GDM1 (cell line): ENCODE measurements at places on chromosomes 6 and 20.

DNA sequence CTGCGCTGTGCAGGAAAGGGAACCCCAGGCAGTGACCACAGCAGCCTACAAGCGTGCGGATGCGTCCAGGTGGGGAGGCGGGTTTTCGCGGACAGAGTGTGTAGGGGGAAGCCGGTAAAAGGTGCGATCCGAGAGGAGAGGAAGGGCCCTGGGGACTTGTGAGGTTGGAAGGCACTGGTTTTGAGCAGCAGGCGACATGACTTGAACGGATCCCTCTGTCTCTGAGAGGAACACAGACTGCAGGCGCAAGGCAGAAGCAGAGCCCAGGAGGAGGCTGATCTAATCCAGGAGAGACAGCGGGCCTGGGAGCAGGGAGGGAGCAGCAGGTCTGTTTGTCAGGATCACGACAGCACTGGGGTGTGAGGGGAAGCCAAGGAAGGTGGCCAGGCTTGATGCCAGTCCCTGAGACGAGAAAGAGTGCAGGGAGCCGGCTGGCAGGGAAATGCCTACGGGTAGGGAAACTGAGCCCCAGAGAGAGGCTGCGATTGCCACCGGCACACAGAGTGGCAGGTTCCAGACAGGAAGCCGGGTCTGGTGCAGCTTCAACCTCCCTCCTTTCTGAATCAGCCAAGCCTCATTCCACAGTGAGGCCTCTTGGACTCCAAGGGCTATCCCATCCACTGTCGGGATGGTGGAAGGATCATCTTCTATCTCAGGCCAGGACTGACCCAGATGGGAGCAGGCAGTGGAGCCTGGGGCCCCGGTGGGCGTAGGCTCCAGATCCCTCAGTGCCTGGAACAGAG is 57.1 kb downstream of the HNF4A start:
- DNase-seq: no peak

DNA sequence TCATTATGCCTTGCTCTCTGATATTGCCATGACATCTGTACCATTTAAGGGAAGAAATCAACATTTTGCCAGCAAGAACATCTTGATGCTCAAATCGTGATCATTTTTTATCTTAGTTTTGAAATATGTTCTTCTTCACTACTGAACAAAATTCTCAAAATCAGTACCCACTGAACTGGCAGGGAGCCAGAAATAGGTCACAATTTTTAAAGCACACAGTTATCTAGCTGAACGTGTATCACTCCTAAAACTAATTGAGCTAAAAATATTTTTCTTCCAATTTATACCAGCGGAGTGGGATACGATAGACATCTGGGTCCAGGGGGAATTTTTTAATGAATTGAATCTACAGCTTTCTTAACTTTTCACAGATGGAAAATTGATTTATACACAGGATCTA is 11.3 kb downstream of the IL17F start:
- DNase-seq: no peak

DNA sequence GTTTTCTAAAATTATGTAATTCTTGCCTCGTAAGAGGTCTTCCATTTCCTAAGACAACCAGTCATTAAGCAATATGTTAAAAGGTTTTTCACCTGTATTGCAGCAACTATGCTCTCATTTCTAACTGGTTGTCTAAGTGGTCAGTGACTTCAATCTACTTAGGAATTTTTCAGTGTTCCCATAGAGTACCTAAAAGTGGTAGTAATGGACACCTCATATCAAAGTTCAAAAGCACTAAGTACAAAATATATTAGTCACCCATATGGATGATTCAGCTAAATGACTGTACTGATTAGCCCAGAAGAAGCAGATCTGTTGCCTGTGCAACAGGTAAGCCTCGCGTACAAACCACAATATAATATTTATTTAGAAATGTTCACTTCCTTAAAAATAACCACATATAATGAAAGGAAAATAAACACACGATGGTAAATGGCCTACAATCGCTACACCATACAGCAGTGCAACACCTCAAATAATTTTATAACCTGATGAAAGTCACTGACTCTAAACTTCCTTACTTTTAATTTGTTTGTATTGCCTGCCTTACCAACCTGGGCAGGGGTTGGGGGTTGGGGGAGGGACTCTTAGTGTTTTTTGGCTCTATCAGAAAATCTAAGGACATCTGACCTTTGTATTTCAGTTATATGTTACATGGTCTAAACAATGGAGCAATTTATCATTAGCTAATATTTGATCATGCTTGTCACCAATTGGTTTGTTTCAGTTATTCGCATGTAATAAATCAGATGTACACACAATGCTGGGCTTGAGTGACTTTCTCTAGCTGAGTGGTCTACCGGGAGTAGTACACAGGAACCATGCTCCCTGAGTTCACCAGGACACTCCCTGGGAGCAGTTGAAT is 105.9 kb downstream of the HIVEP2 start:
- DNase-seq: no peak

DNA sequence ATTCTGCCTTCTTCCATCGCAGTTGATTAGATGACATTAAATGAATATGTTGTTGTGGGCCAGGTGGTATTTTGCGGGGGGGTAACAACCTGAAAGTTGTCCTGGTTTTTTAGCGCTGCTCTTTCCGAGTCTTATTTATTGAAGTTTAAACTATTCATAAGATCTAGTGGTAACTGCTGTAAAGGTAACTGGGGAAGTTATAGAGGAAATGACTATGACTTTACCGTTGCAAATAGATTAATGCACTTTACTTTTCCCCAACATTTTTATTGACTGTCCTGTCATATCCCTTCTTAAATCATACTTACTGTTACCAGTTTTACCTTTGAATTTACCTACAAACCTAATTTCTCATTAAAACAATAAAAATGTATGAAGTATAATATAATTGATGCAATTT is 173.4 kb downstream of the ARID1B start:
- no peak for DNase-seq

DNA sequence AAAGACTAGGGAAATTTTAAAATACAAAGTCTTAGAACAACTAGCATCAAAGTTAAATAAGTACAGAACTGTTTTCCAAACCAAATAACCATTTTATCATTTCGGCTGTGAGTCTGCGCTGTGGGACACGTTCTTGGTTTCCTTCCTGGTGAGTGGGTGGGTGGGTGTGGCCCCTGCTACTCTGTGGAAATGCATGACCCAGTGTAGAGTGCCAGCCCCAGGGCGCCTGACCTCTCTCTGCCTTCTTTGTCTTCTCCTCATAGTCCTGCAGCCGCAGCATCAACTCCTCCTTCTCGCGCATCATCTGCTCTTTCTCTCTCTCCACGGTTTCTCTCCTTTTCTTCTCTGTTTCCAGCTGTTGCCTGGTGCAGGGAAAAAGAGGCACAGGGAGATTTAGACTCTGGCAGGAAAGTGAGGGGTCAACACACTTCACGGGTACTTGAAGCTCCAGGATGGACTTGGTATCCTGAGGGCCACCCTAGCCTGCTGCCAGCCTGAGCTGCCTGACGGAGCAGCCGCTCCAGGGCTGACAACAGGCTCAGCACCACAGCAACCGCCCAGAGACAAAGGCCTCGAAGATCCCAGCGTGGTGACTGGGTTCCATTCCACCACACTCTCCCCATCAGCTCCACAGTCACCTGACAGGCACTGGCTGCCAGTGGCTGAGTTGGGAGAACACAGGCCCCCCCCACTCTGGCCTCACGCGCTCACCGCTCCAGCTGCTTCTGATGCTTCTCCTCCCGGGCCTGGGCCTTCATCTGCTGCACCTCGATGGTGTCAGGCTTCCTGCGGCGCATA is 48.4 kb downstream of the EZR start:
- no peak for DNase-seq

DNA sequence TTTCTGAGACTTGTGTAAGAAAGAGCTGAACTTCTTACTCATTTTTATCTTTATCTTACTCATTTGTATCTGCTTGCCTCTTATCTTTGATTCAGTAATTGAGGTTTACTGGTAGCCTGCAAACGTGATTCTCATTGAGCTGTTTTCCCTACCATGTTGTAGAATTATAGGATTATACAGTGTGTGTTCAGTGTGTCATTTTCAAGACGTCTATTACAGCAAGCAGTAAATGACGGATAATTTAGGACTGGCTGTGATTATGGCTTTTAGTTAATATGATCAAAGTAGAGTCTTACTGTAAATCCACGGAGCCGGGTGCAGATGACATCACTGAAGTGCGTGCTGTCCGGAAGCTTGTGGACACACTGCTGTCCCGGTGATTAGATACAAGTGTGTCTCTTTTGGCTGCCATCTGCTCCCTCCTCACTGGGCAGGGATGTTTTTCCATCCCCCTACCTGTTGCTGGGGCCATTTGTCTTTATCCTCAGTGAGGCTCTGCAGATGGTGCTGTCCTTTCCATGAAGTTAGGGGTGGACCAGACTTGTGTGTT is 6.0 kb downstream of the NELFCD start:
- no peak for DNase-seq
